ENCODE measurements at places on chromosomes 13 and 19.

GRCh38 chr13:110162866-110163658 lies 143.9 kb downstream of the COL4A1 start:
- DNase-seq, result no peak

GRCh38 chr13:76879203-76879882 lies 6.9 kb downstream of the KCTD12 start:
- DNase-seq, result peak; percentile 84

- no peak for DNase-seq
Observed at GRCh38 chr19:1492474-1493006, 1.6 kb downstream of the REEP6 start.

DNA sequence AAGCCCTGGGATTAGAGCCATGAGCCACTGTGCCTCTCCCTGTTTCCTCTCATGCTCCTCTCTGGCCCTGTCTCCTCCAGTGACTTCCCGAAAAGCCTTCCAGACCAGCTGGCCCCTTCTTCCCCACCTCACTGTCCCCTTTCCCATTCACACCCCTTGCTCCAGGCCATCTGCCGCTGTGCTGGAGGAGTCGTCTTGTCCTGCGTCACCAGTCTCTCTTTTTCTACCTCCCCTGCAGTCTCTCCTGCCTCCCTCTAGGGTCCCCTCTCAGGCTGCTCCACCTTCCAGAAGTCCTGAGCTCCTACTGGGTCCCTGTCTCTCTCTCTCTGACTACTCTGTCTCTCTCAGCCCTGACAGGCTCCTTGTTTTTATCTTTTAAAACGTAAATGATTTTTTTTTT lies 5.3 kb upstream of the FFAR1 start:
- no peak for DNase-seq

GRCh38 chr13:54643863-54644262 lies 1615.2 kb downstream of the OLFM4 start:
- no peak for DNase-seq

DNA sequence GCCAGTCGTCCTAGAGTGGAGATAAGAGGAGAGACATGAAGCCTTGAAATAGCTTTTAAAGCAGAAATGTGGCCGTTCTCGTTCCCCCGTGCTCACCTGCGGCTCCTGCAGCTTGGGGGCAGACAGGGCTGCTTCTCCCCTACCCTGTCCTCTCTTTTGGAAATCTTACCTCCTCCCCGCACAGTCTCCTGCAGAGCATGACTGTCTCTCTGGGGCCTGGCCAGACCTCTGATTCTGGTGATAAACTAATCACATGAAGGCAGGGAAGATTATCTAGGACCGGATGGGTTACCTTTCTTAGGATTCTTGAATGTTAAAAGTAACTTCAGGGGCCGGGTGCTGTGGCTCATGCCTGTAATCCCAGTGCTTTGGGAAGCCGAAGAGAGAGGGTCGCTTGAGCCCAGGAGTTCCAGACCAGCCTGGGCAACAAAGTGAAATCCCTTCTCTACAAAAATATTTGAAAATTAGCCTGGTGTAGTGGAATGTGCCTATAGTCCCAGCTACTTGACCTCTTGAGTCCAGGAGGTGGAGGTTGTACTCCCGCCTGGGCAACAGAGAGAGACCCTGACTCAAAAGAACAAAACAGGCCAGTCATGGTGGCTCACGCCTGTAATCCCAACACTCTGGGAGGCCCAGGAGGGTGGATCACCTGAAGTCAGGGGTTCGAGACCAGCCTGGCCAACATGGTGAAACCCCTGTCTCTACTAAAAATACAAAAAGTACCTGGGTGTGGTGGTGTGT lies 8.1 kb downstream of the CEBPA start:
- no peak for DNase-seq

GRCh38 chr13:114047358-114047881 lies 73.5 kb upstream of the C13orf46 start:
- DNase-seq, result no peak

GRCh38 chr13:113897161-113897560 lies 33.3 kb upstream of the GAS6 start:
- no peak for DNase-seq
